ENCODE measurements at places on chromosomes 16 and 17.

- DNase-seq: no peak
These were observed 75.7 kb upstream of the FAM20A start for GRCh38 chr17:68676856-68677255.

DNA sequence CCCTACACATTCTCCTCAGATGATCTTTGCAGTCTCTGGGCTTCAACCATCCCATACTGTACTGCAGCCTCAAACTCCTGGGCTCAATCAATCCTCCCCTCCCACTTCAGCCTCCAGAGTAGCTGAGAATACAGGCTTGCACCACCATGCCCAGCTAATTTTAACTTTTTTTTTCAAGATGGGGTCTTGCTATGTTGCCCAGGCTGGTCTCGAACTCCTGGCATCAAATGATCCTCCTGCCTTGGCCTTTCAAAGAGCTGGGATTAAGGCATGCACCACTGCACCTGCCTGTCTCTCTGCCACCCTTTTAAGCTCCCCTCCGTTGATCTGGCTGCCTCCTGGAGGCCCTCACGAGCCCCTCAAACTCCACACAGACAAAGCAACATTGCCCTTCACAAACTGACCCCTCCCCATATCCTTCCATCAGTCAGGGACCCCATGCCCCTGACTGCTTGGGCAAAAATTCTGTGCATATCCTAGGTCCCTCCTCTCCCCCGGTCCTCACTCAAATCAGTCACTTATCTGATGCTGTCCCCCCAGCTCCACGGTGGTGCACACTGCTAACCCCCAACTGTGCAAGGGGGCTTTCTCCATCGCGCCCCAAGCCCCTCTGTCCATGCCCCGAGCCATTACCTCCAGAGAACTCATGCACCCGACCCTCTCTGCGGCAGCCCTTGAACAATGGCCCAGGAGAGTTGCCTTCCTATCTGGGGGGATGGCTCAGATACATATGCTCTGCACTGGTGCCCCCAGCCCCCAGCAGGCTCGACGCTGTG is 252.9 kb downstream of the KATNIP start:
- DNase-seq: no peak

- DNase-seq: no peak
These were observed 2.6 kb upstream of the HOXB8 start for GRCh38 chr17:48617471-48618255.

DNA sequence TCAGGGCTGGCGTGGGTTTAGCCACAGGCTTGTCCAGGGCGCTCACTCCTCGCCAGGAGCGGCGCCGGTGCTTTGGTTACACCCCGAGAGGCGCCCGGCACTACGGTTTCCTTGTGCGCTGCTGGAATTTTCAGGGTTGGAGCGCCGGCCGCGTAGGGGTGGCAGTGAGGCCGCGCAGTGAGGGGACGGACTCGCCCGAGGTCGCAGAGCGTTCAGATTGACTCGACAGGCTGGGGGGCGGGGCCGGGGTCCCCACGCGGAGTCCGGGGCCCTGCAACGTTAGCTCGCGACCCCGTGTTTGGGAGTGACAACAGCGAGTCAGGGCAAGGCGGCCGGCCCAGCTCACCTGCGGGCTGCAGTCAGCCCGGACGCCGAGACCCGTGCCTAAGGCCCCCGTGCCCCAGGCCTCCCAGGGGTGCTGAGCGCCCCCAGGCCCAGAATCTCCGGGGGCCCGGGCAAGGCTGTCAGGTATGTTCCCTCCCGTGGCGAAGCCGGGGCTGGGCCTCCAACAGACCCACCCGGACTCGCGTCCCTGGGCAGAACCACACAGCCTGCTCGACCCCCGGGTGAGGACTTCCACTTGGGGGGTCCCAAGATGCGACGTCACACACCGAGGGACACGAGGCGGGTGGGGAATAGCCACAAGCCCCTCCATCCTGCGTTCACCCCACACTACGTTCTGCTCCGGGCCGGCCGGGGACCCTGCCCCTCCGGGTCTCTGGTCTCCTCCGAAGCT is 1.3 kb upstream of the ACTG1 start:
- no peak for DNase-seq

DNA sequence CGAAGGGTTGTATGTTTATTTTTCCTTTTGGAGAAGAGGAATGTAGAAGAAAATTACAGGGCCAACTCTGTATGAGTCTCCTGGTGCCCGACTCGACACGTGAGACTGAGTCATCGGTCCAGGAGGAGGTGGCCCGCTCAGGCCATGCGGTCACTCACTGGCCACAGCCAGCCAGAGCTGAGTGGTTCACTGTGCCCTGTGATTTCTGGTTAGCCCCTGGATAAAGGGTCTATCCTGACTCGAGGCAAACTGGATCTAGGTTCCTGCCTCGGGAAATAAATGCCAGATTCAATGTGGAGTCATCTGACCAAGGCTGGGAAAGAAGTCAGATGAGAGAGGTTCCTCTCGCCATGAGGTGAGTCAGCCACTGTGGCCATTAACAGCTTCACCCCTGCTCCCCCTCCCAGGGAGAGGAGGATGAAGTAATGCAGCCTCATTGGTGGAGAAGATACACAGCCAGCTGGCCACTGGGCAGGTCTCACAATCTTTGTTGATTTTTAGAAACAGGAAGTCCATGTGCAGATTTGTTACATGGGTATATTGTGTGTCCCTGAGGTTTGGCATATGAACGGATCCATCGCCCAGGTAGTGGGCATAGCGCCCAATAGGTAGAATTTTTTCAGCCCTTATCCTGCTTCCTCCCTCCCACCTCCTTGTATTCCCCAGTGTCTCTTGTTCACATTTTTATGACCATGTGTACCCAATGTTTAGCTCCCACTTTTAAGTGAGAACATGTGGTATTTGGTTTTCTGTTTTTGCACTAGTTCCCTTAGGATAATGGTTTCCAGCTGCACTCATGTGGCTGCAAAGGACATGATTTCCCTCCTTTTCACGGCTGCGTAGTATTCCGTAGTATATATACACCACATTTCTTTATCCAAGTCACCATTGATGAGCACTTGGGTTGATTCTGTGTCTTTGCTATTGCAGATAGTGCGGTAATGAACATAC is 21.7 kb upstream of the USP36 start:
- DNase-seq: peak; percentile 86
